ENCODE measurements at places on chromosomes 12 and 14.

GRCh38 chr12:80313209-80313608 is 130.8 kb upstream of the PTPRQ start:
- H3K4me3 ChIP-seq, result no peak overlapping the region
- H3K27me3 ChIP-seq, result no peaks in the 10 kb centered on the region
- DNase-seq, result no peak
- H3K27ac ChIP-seq, result no peak overlapping the region
- H3K36me3 ChIP-seq, result no peaks in the 10 kb centered on the region

- no peaks in the 10 kb centered on the region for H3K4me1 ChIP-seq
- no peak overlapping the region for H3K4me3 ChIP-seq
- no peaks in the 10 kb centered on the region for H3K27me3 ChIP-seq
- no peak for DNase-seq
- H3K36me3 ChIP-seq, result no peaks in the 10 kb centered on the region
Observed at GRCh38 chr12:93882763-93883162, 205.6 kb downstream of the CRADD start.

DNA sequence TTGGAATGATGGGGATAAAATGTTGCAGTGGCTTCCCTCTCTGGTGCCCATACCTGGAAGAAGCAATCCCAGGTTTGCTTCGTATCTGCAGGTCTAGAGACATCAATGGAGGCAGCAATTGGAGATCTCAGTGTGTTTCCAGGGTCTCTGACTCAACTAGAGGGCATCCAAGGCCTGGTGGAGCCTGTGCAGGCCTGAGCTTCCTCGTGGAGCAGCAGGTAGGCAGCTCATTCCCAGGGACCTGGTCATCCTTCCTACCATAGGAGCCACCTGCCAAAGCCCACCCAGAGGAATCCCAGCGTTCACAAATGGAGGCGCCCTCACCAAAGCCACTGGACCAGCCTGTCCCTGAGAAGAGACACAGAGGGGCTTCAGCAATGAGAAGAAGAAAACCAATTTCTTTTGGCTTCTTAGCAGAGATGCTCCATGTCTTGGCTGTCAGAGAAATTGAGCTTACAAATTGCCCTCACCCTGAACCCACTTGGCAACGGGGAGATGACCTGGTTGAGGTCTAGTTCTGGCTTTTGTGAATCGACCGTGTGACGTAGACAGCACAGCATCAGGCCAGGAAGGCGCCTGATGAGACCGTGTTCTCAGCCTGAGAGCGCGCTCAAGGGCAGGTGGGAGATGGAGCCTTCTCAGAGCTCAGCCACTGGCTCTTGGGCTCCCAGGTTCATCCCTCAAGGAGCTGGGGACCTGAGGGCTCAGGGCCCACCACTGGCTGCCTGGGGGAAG is 283.6 kb downstream of the DPF3 start:
- no peak overlapping the region for H3K4me3 ChIP-seq
- H3K27me3 ChIP-seq, result no peaks in the 10 kb centered on the region
- no peak for DNase-seq
- H3K4me1 ChIP-seq, result no peaks in the 10 kb centered on the region
- H3K27ac ChIP-seq, result no peak overlapping the region

DNA sequence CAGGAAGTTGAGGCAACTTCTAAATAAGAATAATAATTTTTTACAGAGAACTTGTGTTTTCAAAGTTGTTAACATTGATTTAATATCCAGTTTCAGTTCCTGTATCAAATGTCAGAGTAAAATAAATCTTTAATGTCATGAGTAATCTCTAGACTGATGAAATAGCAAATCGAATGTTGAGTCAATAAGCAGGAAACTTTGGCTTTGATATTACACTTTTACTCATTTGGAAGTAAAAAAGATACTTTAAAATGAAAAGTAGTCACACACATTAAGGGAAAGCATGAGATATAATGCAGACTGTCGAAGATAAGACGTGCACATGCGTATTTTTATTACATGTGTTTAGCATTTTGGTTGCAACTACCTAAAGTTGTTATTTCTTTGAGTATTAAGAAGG is 78.2 kb upstream of the PTGDR start:
- H3K4me3 ChIP-seq, result no peak overlapping the region
- H3K36me3 ChIP-seq, result no peaks in the 10 kb centered on the region
- no peaks in the 10 kb centered on the region for H3K4me1 ChIP-seq
- DNase-seq, result no peak
- H3K27ac ChIP-seq, result no peak overlapping the region

GRCh38 chr12:114661245-114661644 is 22.7 kb downstream of the TBX3 start:
- H3K27ac ChIP-seq, result no peak overlapping the region
- H3K36me3 ChIP-seq, result no peaks in the 10 kb centered on the region

DNA sequence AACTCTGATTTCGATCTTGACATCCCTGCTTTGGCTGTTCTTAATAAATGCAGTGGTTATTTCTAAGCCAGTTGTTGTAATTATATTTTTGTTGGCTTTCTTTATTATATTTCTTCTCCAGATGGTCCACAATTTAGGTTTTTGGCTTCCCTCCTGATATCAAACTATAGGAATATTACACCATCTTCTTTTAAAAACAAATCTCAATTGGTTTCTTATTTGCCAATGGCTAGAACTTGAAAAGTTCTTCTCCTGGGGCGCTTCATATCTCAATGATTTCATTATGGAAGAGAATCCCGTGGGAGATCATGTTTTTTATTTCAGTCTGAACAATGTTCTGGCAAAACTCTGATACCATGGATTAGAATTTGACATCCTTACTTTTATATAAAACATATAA is 292.3 kb downstream of the FLRT2 start:
- no peaks in the 10 kb centered on the region for H3K4me1 ChIP-seq
- no peak for DNase-seq
- H3K36me3 ChIP-seq, result no peaks in the 10 kb centered on the region
- no peak overlapping the region for H3K4me3 ChIP-seq
- H3K27me3 ChIP-seq, result no peaks in the 10 kb centered on the region
- no peak overlapping the region for H3K27ac ChIP-seq

GRCh38 chr14:104973135-104973384 is 5.1 kb downstream of the AHNAK2 start:
- H3K27ac ChIP-seq, result peak overlapping the region; percentile 95
- peaks cover 30% of the 10 kb centered on the region for H3K4me1 ChIP-seq
- H3K36me3 ChIP-seq, result no peaks in the 10 kb centered on the region

GRCh38 chr12:26164118-26164517 is 31.3 kb upstream of the SSPN start:
- no peak overlapping the region for H3K4me3 ChIP-seq
- H3K27me3 ChIP-seq, result no peaks in the 10 kb centered on the region
- H3K27ac ChIP-seq, result no peak overlapping the region
- no peaks in the 10 kb centered on the region for H3K36me3 ChIP-seq
- no peaks in the 10 kb centered on the region for H3K4me1 ChIP-seq

DNA sequence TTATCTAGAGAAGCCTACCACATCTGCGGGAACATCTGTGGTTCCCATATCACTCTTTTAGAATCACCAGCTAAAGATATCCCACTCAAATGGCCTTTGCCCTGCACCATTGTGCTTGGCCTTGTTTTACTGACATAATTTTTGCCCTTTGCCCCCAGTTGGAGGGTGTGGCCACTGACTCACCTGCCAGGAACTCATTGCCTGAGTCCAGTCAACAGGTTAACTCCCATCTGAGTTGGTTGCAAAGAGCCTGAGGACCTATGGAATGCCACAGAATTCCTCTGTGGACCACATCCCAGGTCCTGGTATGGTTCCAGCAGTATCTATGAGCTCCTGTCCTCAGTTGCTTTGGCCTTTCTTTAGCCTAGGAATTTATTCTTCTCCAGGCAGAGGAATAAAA is 55.7 kb upstream of the PTGR2 start:
- no peak for DNase-seq
- no peaks in the 10 kb centered on the region for H3K27me3 ChIP-seq
- no peaks in the 10 kb centered on the region for H3K4me1 ChIP-seq
- H3K27ac ChIP-seq, result no peak overlapping the region

DNA sequence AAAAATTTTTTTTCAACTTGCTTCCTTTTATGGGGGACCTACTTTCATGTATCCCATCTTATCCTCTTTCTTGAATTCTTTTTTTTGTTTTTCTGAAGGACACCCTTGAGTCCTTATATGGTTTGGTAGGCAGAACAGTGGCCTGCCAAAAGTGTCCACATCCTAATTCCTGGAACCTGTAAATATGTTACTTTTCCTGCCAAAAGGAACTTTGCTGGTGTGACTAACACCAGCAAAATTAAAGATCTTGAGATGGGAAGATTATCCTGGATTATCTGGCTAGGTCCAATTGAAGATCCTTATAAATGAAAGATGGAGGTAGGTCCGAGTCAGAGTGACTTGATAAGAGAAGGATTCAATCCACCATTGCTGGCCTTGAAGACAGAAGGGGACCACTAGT is 5.3 kb downstream of the NUBPL start:
- no peak for DNase-seq
- no peak overlapping the region for H3K4me3 ChIP-seq
- no peak overlapping the region for H3K27ac ChIP-seq
- no peaks in the 10 kb centered on the region for H3K4me1 ChIP-seq
- no peaks in the 10 kb centered on the region for H3K36me3 ChIP-seq

DNA sequence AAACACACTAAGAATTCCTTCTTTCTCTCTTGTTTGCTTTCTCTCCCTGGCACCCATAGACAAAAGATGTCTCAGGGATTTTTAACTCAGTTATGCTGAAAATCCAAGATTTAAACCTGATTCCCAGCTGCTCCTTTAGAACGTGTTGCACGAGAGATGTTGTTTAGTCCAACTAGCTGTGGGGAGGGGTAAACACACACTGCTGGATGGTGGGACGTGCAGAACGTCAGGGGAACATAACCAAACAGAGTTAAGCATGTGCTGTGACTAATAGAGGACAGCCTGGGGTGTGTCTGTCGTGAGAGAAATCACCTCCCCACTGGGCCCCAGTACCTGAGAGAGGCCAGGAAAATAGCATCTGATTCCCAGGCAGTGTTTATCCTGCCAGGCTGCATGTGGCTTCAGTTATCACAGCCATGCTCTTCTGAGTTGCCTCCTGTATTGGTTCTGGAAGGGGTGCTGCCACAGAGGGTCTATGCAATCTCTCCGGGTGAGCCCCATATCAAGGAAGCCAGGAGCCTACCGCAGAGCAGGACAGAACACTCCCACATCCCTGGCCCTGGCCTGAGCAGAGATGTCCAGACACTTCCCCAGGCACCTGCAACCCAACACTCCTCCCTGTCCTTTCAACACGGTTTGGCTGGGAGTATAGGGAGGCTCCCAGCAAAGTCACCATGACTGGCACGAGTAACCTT is 112.7 kb upstream of the EGLN3 start:
- no peak for DNase-seq
- no peak overlapping the region for H3K4me3 ChIP-seq
- H3K27me3 ChIP-seq, result no peaks in the 10 kb centered on the region
- no peaks in the 10 kb centered on the region for H3K4me1 ChIP-seq

All from breast epithelium (tissue), 4 donors.